Left hindlimb (tissue), 1 donor: ENCODE measurements at places on chromosomes 1 and 21.

DNA sequence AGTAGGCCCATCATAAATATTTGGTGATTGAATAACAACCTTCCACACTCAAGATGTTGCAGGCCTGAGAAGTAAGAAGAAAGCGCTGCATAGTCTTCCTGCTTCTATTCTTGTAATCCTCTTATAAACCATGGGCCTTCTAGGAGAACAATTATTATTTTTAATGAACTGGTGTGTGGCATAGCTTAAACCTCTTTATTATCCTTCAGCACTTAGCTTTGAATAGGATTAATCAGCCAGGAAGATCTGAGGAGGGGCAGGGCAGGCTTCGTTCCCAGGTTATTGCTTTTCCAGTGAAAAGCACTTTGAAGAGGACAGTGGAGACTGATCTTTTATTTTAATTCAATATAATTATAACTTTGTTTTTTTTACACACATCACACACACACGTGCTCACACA lies 42.3 kb downstream of the KIF26B start:
- DNase-seq, result no peak

GRCh38 chr1:67522001-67522441 lies 91.8 kb upstream of the SERBP1 start:
- DNase-seq, result no peak

DNA sequence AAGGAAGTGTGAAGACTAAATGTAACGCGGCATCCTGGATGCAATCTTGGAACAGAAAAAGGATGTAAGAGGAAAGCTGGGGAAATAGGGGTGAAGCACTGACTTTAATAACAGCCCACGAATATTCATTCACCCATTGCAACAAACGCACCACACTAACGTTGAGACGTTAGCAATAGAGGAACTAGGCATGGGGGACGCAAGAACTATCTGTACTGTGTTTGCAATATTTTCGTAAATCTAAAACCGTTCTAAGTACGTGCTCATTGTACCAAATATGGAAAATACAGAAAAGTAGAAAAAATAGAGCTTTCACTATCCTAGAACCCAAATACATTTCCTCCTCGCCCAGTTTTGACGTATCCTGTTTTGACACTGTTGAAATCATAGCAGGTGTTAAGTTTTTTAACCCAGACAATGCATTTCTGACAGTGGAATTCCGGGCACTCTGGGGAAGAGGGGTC lies 3.9 kb downstream of the LAPTM5 start:
- no peak for DNase-seq

DNA sequence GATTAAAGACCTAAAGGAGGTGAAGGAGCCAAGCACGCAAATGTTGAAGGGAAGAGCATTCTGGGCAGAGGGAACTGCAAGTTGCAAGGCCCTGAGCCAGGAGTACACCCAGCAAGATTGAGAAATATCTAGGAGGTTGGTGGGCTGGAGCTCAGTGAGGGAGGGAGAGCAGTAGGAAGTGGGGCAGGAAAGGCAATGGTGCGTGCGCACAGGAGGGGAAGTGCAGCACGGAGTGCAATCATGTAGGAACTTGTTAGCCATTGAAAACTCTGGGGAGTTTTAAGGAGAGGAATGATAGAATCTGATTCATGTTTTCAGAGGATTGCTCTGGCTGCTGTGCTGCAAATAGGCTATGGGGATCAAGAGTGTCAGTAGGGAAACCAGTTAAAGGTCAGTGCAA lies 13.2 kb upstream of the IGSF3 start:
- no peak for DNase-seq

DNA sequence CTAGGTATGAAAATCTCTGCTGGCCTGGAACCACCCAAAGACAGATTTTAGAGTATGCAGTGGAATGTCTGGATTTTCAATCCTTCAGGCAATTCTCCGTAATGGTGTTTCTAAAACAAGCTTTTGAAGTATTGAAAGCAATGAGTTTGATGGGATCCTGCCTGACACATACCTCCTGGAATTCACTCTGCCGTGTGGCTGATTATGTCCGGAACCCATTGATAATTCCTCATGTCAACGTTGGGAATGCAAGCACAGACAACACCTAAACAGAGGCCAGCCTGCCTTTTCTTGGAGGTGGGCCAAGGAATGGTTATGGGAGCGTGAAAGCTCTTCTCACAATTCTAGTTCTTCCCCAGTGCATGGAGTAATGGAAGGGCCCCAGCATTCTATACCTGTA lies 168.9 kb upstream of the HMCN1 start:
- DNase-seq, result no peak

GRCh38 chr1:196423612-196424011 lies 184.6 kb downstream of the KCNT2 start:
- DNase-seq, result no peak

GRCh38 chr1:200888349-200888838 lies 6.3 kb upstream of the INAVA start:
- DNase-seq, result no peak

DNA sequence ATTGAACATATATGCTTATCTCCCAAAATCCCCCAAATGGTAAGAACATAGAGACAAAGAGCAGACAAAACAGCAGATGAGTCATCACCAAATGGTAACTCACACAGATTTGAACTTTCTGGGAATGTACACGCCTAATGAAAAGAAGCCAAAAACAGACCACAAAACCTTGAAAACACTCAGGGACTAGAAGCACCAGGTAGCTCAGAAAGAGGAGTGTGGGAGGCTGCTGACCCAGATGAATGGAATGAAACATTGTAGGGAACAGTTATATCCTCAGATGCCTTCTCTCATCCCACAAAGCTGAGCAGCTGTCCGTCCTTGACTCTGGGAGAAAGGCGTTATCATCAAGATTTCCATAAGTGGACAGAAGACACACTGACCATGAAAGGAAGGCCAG lies 307.0 kb upstream of the USP25 start:
- no peak for DNase-seq

GRCh38 chr1:53219711-53220110 lies 723 bp downstream of the CZIB start:
- DNase-seq, result no peak

DNA sequence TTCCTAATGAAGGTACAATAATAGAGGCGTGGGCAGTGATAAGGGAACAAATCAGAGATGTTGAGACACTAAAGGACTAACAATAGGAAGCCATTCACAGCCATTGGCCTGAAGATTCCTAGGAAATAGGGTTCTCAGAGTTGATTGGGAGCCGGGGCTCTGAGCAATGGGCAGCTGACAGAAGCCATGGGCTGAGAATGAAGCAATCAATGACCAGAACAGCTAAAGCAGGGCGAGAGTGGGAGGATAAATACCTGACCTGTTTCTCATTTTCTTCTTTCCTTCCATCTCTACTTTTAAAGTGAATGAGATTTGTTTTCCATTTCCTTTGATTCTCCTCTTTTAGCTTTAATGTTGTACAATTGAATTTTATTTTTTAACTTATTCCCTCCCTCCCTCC lies 774.7 kb upstream of the ADGRL4 start:
- no peak for DNase-seq

GRCh38 chr1:2240270-2241156 lies 12.4 kb downstream of the SKI start:
- peak; percentile 53 for DNase-seq

- peak; percentile 53 for DNase-seq
Measured at GRCh38 chr1:166032572-166033371, 134.0 kb downstream of the FAM78B start.

DNA sequence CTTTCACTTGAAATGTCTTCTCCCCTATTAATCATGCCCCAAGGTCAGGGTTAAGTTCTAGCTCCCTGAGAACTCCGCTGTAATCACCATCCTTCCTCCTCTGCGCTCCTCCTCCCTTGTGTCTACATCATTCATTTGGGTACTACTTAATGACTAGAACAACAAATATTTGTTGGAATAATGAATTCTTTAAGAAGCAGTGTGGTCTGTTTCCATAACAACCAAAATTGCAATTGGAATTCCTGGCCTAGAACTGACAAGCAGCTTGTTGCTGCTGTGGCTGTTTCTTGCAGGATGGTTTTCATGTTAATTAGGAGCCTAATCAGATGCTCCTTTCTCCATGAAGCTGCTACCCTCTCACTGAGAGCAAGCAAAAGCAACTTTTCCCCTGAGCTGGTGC lies 192.5 kb downstream of the ZZZ3 start:
- DNase-seq, result no peak

- DNase-seq, result no peak
Measured at GRCh38 chr1:99554727-99555126, 91.2 kb upstream of the PALMD start.

- DNase-seq, result no peak
Measured at GRCh38 chr1:219801156-219801820, 127.1 kb downstream of the SLC30A10 start.

DNA sequence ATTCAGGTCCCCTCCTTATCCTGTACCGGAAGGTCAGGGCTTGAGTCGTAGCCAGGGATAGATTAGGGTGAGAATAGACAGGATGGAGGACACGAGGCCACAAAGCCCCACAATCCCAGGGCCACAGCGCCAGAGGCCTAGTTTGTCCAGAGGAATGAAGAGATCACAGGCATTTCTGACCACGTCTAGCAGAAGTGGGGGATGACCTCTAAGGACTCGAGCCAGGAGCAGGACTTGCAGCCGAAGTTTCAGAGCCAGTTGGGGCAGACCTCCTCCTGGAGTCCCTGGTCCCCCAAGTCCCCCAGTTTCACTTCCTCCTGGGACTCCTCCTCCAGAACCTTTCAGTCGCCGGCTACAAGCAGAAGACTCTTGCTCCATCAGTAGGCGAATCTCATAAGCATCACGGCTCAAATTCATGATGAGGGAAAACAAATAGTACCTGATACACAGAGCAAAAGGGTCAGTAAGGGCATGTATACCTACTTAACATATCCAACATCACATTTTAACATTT lies 2.3 kb upstream of the ITGA10 start:
- DNase-seq, result no peak

DNA sequence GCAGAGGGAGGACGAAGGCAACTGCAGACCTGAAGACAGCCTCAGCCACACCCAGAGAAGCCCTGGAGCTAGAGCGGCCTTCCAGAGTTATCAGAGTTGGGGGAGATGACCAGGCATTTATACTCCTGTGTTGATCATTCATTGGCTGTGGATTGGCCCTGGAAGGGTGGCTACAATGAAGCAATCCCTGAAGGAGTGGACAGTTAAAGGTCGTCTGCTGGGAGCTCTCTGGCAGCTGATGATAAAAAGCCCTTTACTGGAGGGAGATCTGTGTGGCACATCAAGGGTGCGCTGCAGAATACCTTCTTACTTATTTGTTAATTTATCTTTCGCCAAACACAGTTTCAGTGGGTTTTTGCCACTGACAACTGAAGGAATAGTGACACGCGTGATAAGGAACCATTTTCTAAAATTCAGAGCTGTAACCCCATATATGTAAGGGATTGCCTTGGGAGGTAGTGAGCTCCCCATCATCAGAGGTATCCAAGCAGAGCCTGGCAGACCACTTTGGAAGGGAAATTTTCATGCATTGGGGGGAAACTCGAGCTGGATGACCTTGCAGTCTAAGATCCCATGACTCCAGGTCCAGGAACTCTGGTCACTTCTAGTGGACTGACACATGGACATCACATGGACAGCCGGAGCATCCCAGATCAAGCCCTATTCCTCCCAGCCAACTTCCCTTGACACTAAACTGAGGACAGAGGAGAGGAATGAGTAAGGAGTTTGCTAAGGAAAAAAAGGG lies 126.4 kb upstream of the GADD45A start:
- no peak for DNase-seq

DNA sequence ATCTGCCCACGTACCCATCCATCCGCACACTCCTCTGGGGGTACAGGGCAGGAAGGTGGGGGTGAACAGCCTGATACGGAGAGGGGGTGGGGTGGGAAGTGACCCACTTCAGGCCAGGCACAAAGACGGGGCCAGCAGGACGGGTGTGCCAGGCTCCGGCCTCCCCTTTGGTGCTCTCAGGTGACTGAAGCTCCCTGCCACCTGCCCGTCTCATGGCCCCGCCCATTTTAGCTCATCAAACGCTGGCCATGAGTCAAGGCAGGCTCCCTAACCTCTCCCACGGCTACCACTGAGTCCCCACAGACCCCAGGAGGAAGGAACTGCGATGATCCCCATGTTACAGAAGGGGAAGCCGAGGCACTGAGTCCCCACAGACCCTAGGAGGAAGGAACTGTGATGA lies 109.6 kb downstream of the CRYAA start:
- no peak for DNase-seq

DNA sequence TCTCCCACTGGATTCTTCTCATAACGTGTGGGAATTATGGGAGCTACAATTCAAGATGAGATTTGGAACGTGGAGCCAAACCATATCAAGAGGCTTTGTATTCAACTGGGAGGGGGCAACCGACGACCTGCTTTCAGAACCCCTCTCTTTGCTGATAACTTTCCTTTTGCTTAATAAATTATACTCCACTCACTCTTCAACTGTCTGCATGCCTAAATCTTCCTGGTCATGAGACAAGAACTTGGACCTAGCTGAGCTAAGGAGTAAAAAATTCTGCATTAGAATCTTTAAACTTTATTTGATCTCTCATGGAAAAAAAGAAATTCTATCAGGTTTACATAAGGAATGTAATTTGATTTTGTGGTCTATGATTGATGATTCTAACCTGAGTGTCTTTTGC lies 86.7 kb upstream of the CYYR1 start:
- no peak for DNase-seq
